ENCODE measurements at places on chromosomes 3 and 15.

DNA sequence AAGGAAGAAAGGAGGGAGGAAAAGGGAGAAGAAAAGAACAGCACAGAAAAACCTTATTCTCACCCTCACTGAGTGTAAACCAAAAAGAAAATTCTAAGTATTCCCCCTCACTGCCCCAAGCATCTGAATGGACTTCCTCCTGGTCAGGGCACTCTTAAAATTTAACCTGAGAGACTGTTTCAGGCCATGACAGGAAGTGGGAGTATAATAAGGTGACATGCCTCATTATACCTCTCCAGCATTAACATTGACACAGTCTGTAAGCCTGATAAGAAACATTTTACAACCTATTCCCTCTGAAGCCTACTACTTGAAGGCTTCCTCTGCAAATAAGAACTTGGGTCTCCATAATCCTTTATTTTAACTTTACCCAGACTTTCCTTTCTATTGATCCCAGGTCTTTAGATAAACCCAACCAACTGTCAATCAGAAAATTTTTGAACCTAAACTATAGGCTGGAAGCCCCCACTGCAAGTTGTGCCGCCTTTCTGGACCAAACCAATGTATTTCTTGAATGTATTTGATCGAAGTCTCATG is 41.7 kb downstream of the SLCO2A1 start:
- no peak for DNase-seq

DNA sequence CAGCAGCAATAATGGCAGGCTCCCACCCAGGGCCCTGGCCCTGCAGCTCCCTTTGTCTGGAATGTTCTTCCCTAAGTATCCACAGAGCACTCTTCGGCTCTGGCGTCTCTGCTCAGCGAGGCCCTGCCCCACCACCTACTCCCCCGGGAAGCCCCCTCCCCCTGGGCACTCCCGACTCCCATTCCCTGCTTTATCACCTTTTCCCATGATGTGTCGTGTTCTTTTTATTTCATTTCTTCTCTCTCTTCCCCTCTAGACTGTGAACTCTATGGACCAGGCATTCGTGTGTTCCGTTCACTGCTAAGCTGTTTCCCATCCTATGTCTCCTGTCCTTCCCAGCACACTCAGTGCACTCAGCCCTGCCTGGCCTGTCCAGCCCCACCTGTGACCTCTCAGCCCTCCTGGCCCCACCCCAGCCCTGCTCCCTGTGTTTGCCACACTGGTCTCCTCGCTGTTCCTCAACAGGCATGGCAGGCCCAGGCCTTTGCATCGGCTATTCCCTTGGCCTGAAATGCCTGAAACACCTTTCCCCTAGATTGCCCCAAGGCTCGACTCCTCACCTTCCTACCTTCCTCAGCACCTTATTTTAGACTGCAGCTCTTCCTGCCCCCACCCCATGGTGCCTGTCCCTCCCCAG is 107.4 kb downstream of the TPRA1 start:
- no peak for DNase-seq

- no peak for DNase-seq
These were observed 20.0 kb downstream of the ATRIP start for GRCh38 chr3:48466386-48467109.

DNA sequence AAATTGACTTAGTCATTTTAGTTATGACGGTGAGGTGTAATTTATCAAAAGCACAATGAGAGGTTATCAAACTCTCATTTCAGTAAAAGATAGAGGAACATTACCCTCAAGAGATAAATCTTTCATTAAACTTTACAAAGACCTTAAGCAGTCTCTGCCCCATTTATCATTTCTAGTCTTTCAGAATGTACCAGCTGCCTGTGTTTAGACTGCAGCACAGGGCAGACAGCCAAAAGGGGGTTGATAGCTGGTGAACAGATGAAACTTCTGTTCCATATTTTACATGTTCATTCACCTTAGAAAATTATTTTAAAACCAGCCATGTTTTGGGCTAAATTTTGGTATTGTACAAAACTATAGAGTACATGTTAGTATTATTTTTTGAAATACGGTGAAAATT is 514.6 kb upstream of the CNTN3 start:
- DNase-seq, result no peak

GRCh38 chr3:43528498-43529099 is 93.2 kb downstream of the ANO10 start:
- no peak for DNase-seq

- peak; percentile 74 for DNase-seq
These were observed 132.0 kb downstream of the ARNT2 start for GRCh38 chr15:80536231-80536630.

GRCh38 chr3:185422677-185423076 is 59.7 kb downstream of the MAP3K13 start:
- no peak for DNase-seq

DNA sequence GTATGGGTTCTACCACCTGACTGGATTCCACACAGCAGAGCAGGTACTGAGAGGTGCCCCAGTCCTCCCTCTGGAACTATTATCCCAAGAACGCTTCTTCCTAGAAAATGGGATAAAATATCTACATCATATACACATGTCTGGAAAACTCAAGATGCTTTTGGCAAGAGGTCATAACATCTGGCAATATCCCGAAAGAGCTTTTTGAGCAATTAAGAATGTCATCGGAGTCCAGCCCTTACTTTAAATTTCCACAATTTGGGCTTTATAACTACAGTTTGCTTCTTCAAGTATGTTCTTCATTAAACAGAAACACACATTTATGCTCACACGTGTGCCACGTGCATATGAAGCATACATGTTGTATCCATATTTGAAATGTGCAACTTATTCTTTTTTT is 365.9 kb upstream of the THBS1 start:
- no peak for DNase-seq

DNA sequence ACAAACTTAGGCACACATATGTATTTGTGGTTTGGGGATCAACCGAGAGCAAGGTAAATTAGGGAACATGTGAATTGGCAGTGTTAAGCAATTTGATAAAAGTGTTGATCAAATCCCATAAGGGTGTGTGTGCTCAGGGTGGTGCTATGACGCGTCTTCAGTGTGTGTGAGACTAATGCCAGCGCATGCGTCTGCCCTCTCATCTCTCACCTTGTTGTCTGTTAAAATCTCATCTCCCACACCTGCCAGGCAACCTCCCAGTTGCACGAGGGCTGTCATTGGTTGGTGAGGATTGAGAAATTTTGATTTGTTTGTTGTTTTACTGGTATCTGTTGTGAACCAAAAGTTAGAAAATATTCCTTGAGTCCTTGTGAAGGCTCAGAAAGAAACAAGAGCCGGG is 137.2 kb upstream of the ICE2 start:
- DNase-seq, result peak; percentile 53

DNA sequence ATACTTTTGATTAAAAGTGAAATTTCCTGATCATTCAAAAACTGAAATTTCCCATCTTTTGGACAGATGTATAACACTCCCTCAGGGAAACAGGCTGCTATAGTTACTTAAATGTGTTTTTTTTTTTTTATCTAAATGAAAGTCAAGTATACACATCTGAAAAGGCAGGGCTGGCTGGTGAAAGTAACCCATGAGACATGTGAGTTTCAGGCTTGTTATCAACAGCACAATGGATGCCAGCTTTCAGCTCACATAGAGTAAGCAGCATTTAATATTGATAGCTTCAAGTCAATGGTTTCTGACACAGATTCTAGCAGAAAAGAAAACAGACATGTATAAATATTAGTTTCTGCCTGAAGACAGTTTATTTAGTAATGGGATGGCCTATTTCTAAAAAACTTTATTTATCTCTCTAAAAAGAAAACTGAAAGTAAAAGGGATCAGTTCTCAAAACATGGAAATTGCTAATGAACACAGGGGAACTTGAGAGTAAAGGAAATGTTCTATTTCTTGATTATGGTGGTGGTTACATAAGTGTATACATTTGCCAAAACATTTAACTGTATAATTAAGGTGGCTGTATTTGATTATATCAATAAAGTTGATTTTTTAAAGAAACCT is 89.7 kb upstream of the CMC1 start:
- no peak for DNase-seq

GRCh38 chr3:88573472-88573871 is 423.7 kb downstream of the C3orf38 start:
- DNase-seq, result no peak

DNA sequence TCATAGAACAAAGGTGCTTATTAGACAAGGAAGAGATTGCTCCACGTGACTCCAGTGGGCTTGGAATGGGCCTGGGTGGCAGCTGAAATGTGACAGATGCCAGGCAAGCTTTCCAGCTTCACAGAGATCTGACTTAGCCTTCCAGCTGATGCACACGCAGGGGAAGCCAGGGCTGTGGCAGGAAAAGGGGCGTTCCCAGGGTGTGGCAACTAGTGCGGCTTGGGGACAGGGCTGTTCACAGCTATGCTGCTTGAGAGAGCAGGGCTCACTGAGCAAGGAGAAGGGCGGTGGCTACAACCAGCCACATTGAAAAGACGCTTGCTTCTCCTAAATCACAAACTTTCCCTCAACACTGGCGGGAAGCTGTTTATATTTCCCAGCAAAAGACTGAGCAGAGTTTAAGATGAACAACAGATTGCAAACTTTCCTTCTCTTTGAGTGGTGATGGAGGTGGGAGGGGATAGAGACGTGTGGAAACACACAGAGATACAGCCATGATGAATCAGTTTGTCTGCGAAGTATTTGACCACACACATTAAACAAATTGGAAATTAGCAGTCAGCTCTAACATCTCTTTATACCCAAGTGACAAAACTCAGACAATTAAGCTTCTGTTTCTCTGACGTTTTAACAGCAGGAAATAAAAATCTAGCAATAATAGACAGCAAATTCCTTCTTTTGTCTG is 127.5 kb downstream of the BDH1 start:
- no peak for DNase-seq

- DNase-seq, result no peak
These were observed 15.4 kb upstream of the FGD5 start for GRCh38 chr3:14803101-14803980.

GRCh38 chr3:14117468-14118399 is 6.9 kb downstream of the CHCHD4 start:
- peak; percentile 75 for DNase-seq

DNA sequence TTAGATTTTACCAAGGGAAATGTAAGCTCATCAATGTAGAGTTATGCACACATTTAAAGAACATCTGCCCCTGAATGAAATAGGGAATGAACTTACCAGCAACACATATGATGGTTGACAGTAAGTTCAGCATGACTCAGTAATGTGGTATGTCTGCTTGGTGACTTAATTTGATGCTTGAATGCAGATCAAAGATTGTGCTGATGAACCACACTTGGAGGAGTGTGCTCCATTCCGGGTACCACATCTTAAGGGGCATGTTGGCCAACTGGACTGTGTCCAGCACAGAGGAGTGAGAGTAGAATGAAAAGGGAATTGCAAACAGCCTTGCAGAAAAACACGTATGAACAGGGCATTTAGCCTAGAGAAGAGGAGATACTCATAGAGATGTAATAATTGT is 171.0 kb upstream of the RARB start:
- DNase-seq, result no peak

DNA sequence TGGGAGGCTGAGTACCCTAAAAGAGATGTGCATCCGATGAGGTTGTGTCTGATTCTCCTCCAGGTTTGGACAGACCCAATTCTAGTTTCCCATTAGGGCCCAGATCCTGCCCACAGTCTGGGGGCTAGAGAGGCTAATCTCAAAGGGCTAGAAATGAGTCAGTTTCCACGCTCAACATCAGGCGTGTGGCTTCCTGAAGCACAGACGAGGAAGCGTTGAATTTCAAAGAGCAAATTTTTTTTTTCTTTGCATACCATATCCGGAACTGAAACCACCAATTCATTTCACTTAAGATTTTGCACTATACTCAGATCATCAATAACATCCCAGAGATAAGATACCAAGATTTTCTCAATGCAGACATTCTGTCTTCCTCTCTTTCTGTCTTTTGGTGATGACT is 173.8 kb upstream of the BCL6 start:
- no peak for DNase-seq

GRCh38 chr3:171055336-171056178 is 29.0 kb upstream of the SLC2A2 start:
- DNase-seq, result no peak

DNA sequence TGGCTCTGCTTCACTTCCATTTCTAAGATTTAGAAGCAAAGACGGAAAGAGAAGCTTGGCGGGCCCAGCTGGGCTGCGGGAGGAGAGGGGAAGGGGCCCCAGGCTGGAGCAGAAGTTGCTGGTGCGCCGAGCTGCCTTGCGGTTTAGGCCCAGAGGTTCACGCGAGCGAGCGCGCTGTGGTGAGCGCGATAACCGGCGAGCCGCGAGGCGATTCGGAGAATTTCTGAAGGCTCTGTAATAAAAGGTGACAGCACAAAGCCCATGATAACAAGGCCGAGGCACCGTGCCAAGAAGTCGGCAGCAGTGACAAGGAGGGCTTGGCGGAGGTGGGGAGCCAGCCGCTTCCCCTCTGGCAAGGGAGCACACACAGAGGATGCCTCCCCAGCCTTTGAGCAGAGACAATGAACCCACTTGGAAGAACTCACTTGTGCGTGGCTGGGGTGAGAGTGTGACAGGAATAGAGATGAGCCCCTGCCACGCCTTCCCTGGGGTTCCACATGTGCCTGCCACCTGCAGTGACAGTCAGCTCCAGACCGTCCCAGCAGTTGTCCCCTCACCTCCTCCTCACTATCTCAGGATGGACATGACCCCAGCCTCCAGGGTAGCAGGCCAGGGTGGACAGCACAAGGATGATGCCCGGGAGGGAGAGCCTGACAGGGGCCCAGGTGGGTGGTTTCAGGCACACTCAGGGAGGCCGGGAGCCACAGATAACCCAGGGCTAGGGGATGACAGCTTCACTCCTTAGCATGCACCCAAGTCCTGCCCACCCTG is 315.2 kb downstream of the UACA start:
- no peak for DNase-seq

- DNase-seq, result no peak
These were observed 1.4 kb downstream of the MBNL1 start for GRCh38 chr3:152269831-152270734.

DNA sequence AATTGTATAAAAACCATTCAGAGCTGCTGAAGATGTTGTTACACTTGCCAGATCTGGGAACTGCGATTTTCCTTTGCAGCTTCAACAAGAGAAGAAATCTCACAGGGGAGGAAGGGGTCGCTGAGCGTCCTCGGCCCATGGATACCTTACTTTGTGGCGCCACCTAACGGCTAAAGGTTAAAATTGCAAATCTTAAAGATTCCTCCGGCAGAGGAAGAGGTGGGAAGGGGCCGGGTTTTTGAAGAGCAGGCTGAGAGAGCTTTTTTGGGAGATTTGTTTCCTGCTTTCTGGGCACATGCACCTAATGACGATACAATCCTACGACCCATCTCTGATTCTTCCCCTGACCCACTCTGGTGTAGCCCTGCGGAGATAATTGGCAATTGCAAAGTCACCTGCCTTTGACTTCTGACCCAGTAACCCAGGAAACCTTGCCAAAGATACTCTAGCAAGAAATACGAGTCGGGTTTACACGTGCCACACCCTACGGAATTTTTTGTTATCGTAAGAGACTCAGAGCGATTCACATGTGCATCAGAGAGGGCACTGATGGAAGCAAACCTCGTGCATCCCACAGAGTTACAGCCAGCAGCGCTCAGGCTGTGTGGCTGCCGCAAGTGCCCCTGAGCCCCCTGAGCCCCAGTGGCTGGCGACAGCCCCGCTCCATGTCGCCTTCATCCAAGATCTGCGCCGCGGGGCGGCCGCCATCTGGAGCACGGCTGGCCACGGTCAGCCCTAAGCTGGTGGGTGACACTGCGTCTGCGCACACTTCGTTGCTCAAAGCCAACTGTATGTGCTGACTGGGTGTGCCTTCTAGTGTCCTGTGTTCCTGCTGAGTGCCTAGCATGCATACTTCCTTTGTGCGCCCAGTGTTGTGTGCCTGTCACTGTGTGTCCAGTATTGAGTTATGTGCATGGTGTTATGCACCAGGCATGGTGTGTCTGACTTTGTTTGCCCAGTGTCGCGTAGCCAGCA is 55.2 kb upstream of the CHRNA7 start:
- DNase-seq, result peak; percentile 84

GRCh38 chr3:59783468-59783988 is 733.7 kb upstream of the CFAP20DC start:
- DNase-seq, result no peak
